Chondrocyte (in vitro differentiated cells): ENCODE measurements at places on chromosomes 16 and 17. TPM values are rescaled to one million over a fixed set of nuclear protein-coding genes. Genes with fewer than 3 reads are reported as not detected.

DNA sequence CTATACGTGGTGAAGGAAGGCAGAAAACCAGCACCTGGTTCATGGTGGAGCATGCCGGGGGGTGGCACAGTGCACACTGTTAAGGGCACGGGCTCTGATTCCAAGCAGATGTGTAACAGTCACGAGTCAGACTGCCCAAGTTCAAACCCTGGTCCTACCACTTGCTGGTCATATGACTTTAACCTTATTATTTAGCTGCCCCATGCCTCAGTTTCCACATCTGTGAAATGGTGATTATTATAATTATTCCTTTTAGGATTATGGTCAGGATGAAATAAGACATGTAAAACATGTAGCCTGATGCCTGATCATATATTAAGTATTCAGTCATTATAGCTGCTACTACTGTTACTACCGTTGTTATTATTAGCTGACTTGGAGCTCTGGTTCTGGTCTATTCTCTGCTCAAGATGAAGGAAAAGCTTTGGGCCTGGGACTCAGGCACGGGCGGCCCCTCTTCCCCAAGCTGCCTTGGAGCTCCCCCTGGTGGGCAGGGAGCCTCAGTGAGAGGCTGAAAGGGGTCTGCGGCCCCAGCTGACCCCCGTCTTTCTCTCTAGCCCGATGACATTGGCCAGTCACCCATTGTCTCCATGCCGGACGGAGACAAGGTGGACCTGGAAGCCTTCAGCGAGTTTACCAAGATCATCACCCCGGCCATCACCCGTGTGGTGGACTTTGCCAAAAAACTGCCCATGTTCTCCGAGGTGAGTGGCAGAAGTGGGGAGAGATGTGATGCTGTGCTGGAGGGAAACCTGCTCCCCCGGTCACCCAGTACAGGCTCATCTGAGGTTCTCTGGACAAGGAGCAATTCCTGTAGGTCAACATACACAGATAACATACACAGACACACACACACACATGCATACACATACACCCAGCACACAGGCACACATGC lies 14.0 kb downstream of the NR1D1 start:
- DNase-seq = peak; percentile 62
- H3K27ac ChIP-seq = no peak overlapping the region
- no peak overlapping the region for H3K4me3 ChIP-seq
- no peaks in the 10 kb centered on the region for H3K27me3 ChIP-seq
- H3K36me3 ChIP-seq = peaks cover 24% of the 10 kb centered on the region

DNA sequence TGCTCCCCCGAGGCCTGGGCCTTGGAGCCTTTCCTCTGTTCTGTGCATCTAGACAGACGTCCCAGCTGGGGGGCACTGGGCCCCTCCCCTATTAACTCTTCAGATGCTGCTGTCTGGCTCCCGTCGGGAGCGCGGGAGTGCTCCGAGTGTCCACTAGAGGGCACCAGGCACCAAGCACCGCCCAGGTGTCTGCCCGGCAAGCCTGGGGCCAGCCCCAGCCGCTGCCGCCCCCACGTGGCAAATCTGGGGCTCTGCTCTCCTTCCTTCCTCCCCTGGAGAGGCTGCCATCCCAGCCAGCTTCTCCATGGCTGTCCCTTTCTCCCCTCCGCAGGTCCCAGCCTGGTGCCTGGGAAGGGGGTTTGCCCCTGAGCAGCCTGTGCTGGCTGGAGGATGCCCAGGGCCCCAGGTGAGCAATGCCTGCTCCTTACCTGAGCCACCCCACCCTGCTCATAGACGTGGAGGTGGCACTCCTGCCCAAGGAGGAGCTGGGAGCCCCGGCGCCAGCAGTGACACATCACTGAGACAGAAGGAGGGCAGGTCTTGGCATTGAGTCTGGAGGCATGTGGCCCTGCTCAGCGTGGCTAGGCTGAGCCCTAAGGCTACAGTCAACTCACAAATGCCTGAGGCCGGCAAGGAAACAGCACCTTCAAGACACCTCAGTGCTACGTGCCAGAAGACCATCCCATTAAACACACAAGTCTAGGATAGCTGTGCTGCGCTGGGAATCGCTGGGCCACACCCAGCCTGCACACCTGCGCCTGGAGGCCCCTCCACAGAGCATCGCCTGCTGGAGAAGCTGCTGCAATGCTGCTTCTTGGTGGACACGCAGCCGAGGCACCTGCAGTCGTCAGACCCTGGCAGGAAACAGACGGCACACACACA lies 19.7 kb downstream of the TMEM235 start:
- H3K4me1 ChIP-seq = peaks cover 12% of the 10 kb centered on the region
- no peaks in the 10 kb centered on the region for H3K36me3 ChIP-seq
- no peak overlapping the region for H3K27ac ChIP-seq
- no peak overlapping the region for H3K4me3 ChIP-seq

- no peaks in the 10 kb centered on the region for H3K27me3 ChIP-seq
- H3K36me3 ChIP-seq = no peaks in the 10 kb centered on the region
- H3K4me3 ChIP-seq = no peak overlapping the region
- H3K4me1 ChIP-seq = no peaks in the 10 kb centered on the region
These were observed 508.8 kb upstream of the CDH8 start for GRCh38 chr16:62545039-62545438.

DNA sequence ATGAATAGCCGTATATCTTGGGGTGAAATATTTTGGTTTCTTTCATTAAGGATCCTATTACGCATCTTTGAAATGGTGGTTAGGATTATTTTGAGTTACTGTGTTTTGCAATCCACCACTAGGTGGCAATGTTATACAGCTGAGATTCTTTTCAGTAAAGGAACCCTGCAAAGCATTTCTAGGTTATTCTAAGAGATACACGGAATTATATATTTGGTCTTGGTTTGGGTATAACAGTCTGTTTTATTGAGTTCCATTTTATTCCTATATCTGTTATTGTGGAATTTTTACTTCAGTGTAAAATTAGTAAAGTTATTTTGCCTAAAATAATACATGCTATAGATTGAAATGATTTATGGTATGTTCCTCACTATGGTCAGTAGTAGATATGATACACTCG lies 62.9 kb upstream of the CPHXL start:
- no peak for DNase-seq
- no peak overlapping the region for H3K4me3 ChIP-seq
- H3K27ac ChIP-seq = no peak overlapping the region
- H3K4me1 ChIP-seq = no peaks in the 10 kb centered on the region
- no peaks in the 10 kb centered on the region for H3K36me3 ChIP-seq

DNA sequence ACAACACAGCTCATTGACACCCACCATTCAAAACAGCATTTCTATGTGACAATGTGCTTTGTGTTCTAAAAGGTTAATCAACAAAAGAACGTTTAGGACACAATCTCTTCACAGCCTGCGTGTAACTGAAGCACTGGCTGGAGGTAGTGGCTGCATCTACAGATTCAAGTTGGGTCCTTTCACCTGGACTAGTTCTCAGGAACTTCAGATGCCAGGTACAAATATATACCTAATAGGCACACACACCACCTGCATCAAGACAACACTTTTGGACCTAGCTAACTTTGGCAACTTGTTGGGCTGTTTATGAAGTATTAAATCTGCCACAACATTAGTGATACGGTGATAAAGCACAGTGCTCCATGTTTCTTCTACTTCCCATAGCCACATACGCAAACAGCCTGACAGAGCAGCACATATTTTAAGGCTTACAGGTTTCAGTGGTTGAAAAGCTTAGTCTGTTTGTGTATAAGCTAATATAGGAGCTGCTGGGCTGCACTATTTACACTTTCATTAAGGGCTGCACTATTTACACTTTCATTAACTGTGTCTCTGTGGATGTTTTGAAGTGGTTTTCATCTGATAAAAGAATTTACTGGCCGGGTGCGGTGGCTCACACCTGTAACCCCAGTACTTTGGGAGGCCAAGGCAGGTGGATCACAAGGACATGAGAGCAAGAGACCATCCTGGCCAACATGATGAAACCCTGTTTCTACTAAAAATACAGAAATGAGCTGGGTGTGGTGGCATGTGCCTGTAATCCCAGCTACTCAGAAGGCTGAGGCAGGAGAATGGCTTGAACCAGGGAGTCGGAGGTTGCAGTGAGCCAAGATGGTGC lies 132.6 kb downstream of the PARN start:
- DNase-seq = no peak
- peaks cover 4% of the 10 kb centered on the region for H3K36me3 ChIP-seq
- H3K27me3 ChIP-seq = no peaks in the 10 kb centered on the region
- no peak overlapping the region for H3K4me3 ChIP-seq
- H3K4me1 ChIP-seq = peaks cover 74% of the 10 kb centered on the region

DNA sequence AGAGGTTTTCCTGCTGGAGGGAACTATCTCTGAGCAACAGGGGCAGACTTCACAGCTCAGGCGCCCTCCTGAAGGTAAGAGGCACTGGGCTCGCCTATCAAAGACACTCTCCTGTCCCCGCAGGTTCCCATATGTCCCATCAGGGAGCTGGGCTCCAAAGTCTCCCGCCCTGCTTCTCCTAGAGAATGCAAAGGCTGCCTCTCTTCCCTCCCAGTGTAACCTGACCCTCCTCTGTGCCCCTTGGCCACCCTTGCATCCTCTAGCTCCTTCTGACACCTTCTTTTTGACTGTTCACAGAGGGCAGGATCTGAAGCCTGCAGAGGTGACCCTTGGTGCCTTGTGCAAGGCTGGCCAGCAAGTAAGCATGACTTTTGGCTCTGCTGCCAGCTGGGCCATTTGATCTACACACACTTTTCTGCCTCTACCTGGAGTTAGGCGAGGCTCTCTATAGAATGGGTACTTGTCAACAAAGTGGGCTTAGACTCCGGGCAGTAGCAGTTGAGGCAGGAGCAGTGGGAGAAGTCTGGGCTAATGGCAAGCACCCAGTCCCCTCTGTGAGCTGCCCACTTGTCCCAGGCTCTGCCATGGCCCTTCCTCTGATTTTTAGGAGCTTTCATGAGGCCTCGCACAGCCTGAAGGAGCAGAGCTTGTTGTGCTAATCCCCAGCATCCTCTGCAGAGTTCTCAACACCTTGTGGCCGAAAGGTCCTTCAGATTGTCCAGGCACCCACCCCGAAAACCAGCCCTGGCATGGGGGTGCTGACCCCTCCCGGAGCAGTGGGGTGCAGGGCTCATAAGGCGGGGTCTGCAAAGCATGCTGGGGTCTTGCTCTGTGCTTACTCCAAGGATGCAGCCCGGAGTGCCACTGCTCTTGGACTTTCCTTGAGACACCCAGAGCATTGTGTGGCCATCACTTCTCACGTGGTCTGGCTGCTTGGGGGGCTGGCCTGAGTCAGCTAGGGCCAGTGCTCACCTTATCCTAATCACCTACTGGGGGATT lies 122.9 kb downstream of the METRNL start:
- no peak overlapping the region for H3K4me3 ChIP-seq
- no peaks in the 10 kb centered on the region for H3K36me3 ChIP-seq
- H3K4me1 ChIP-seq = peaks cover 49% of the 10 kb centered on the region
- peak; percentile 82 for DNase-seq
- no peaks in the 10 kb centered on the region for H3K27me3 ChIP-seq

GRCh38 chr17:8354236-8354635 lies 14.6 kb downstream of the ODF4 start:
- peaks cover 4% of the 10 kb centered on the region for H3K4me1 ChIP-seq
- no peaks in the 10 kb centered on the region for H3K27me3 ChIP-seq
- H3K4me3 ChIP-seq = no peak overlapping the region
- no peak for DNase-seq

GRCh38 chr16:9934723-9935508 lies 247.3 kb downstream of the GRIN2A start:
- H3K27ac ChIP-seq = no peak overlapping the region
- no peaks in the 10 kb centered on the region for H3K27me3 ChIP-seq
- no peaks in the 10 kb centered on the region for H3K4me1 ChIP-seq
- no peak for DNase-seq
- no peak overlapping the region for H3K4me3 ChIP-seq

GRCh38 chr17:43019418-43019817 lies 2.8 kb downstream of the VAT1 start:
- peak overlapping the region; percentile 93 for H3K4me3 ChIP-seq
- peak overlapping the region; percentile 98 for H3K27ac ChIP-seq
- peaks cover 25% of the 10 kb centered on the region for H3K36me3 ChIP-seq
- no peaks in the 10 kb centered on the region for H3K27me3 ChIP-seq
- no peak for DNase-seq

- peak overlapping the region; percentile 80 for H3K27ac ChIP-seq
- no peaks in the 10 kb centered on the region for H3K27me3 ChIP-seq
- H3K4me1 ChIP-seq = peaks cover 83% of the 10 kb centered on the region
- H3K36me3 ChIP-seq = no peaks in the 10 kb centered on the region
- no peak for DNase-seq
- H3K4me3 ChIP-seq = no peak overlapping the region
These were observed 12.9 kb downstream of the MXRA7 start for GRCh38 chr17:76697702-76698465.

DNA sequence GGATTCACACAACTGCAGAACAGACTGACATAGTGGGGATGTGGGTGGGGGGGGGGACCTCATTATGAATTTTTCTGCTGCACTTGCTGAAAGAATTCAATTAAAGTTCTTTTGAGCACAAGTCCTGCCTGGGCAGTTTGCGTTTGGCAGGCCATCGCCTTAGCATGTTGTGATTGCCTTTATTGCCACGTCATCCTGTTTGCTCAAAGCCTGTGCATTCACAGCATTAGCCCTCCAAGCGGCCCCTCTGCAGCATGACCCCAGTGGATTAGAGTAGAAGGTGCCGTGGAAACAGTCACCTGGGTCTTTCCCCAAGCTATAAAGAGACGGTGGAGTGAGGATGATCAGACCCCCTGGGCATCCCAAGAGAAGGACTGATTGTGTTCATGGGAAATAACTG lies 17.2 kb downstream of the MSI2 start:
- H3K36me3 ChIP-seq = peaks cover 10% of the 10 kb centered on the region
- H3K4me3 ChIP-seq = no peak overlapping the region
- DNase-seq = no peak
- no peak overlapping the region for H3K27ac ChIP-seq
- no peaks in the 10 kb centered on the region for H3K27me3 ChIP-seq
- peaks cover 4% of the 10 kb centered on the region for H3K4me1 ChIP-seq

GRCh38 chr17:36149296-36149820 lies 27.1 kb downstream of the TBC1D3B start:
- no peak for DNase-seq
- H3K27ac ChIP-seq = peak overlapping the region; percentile 61
- peaks cover 10% of the 10 kb centered on the region for H3K4me1 ChIP-seq
- peaks cover 41% of the 10 kb centered on the region for H3K27me3 ChIP-seq

GRCh38 chr16:34803683-34804416 lies 1344.4 kb downstream of the TP53TG3F start:
- H3K27ac ChIP-seq = no peak overlapping the region
- no peaks in the 10 kb centered on the region for H3K36me3 ChIP-seq
- H3K27me3 ChIP-seq = no peaks in the 10 kb centered on the region
- H3K4me3 ChIP-seq = no peak overlapping the region
- no peaks in the 10 kb centered on the region for H3K4me1 ChIP-seq
- DNase-seq = peak; percentile 96

DNA sequence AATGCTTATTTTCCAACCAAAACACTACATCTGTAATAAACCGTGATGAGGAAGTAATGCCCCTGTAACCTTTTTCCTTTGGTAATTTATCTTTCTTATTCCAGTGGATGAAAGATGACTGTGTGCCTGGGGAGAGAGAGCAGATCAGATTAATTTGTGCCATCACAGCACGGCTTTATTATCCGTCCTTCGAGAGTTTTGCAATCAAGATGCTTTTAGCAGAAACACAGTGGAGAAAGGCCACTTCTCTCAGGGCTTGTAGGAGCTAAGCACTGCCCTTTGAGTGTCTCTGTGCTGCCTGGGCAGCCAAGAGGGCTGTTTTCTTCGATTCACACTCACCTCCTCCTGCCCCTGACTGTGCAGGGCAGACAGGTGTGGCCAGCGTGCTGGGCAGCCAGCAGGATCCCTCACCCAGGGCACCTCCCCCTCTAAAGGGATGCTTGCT lies 190.2 kb downstream of the PRKCA start:
- no peak overlapping the region for H3K27ac ChIP-seq
- no peak overlapping the region for H3K4me3 ChIP-seq
- H3K27me3 ChIP-seq = no peaks in the 10 kb centered on the region
- H3K4me1 ChIP-seq = peaks cover 26% of the 10 kb centered on the region
- no peak for DNase-seq

FOXN1 gene
- not detected in 3 replicates for total RNA-seq

KRTAP1-5 gene
- not detected in 3 replicates for total RNA-seq

TP53TG3 gene
- total RNA-seq = not detected in 3 replicates

PMP22 gene
- total RNA-seq = 98.3 to 152 TPM (median 147 TPM) in 3 replicates

ENO3 gene
- 7.0 to 9.8 TPM (median 7.4 TPM) in 3 replicates for total RNA-seq
